ENCODE measurements at places on chromosomes 13 and 19. TPM values are rescaled to one million over a fixed set of nuclear protein-coding genes. Genes with fewer than 3 reads are reported as not detected.

DNA sequence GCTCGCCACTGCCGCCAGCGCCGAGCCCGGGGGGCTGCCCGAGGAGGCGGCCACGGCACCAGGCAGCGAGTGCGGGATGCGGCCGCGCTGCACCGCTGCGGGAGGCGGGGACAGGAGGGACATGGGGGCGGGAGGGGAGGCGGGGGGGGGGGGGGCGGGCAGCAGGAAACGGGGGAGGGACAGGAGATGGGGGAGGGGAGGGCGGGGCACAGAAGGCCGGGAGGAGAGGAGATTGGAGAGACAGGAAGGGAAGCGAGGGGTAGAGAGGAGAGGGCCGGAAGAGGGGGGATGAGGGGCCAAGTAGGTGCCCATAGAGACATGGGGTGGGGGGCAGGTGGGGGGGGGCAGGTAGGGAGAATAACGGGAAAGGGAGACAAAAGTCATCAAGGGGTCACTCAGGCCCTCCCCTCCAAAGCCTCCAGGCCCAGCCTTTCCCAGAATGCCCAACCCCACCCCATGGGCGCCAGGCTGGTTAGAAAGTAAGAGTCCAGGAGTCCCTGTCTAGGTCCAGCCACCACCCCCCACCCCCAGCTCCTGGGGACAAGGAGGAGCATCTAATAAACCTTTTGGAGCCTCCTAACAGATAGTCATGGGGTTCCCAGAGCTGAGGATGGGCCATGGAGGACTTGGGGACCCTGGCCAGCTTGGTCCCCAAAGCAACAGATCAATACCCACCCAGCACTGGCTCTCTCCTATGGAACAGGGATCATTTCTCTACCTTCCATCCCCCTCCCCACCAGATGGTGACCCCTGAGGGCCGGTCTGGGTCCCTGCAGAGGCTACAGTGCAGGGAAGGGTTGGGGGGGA lies 9.5 kb downstream of the NR2F6 start:
- DNase-seq = no peak

DNA sequence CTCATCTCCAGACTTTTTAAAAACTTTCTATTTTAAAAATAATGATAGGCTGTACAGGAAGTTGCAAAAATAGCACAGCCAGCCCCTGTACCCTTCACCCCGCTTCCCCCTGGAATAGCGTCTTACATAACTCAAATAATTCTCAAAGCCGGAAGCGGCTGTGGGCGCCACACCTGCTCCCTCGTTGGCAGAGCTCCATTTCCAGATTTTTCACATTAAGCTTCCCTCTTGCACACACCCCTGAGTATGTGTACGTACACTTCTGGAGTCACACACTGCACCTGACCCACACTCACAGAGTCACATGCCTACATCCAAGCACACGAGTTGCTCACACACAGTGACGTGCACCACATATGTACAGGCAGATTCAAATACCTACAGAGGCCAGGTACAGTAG lies 24.9 kb upstream of the DPP9 start:
- no peak for DNase-seq

- no peak for DNase-seq
Measured at GRCh38 chr13:71869274-71869673, 2.3 kb upstream of the DACH1 start.

GRCh38 chr13:55483626-55484158 lies 1657.0 kb upstream of the PRR20A start:
- no peak for DNase-seq

DNA sequence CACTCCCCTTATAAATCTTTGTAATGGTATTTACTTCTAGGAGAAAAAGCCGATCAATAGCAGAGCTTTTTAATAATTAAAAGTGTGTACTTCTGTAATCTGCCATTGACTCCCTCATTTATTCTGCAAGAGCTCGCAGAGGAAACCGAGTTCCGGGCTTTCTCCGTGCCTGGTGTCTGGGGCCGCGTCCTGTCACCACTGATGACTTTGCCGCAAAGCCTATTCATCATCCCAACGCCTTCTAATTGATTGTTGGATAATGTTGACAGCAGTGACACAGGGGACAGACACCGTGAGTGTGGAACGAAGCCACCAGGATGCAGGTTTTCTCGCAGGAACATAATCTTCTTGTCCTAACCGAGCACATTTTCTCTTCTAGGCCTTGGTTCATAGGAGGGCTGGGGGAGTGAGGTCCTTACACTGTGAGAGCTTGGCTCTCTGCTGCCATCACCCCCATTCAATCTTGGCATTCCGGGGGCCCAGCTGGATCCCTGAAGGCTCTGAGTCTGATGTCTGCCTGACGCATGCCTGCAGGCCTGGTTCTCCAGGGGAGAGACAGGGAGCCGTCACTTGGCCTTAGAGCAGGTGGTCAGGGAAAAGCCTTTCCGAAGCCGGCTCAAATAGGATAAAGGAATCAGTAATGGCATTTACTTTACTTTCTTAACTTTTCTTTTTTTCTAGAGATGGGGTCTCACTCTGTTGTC lies 110.3 kb downstream of the KDM4B start:
- no peak for DNase-seq

GRCh38 chr19:56088497-56089215 lies 32.4 kb downstream of the ZNF787 start:
- DNase-seq = no peak

- no peak for DNase-seq
Measured at GRCh38 chr13:64158908-64159307, 2743.3 kb upstream of the PCDH20 start.

DNA sequence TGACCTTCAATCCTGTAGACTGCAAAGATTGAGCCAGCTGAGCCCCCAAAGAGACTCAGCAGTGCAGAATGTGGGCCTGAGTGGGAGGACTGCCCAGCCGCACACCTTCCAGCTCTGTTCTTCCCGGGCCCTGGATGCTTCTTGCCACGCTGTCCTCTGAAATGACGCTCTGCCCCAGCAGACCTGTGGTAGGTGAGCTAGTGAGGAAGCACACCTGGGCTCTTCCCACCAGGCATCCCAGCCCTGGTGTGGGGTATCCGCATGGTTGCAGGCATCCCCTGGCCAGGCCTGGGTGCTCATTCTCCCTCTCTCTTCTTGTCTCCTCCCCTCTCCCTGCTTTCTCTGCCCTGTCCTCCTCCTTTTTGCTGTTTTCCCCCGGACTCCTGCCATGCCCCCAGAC lies 9.8 kb upstream of the MZF1 start:
- no peak for DNase-seq

- no peak for DNase-seq
Measured at GRCh38 chr19:50205681-50206138, 2.3 kb downstream of the MYH14 start.

- no peak for DNase-seq
Measured at GRCh38 chr13:97474349-97474980, 40.5 kb downstream of the RAP2A start.

DNA sequence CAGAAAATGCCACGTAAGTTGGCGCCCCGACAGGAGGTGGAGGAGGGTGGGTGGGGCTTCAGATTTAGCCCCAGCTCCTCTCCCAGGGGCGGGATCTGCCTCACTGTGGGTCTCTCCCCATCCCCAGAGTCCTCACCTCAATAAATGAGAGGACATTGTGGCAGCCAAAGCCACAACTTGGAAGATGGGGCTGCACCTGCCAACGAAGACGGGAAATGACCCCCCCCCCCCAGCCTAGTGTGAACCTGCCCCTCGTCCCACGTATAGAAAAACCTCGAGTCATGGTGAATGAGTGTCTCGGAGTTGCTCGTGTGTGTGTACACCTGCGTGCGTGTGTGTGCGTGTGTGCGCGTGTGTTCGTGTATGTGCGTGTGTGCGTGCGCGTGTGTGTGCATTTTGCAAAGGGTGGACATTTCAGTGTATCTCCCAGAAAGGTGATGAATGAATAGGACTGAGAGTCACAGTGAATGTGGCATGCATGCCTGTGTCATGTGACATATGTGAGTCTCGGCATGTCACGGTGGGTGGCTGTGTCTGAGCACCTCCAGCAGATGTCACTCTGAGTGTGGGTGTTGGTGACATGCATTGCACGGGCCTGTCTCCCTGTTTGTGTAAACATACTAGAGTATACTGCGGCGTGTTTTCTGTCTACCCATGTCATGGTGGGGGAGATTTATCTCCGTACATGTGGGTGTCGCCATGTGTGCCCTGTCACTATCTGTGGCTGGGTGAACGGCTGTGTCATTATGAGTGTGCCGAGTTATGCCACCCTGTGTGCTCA lies 1.5 kb upstream of the TRAPPC5 start:
- peak; percentile 53 for DNase-seq

- DNase-seq = no peak
Measured at GRCh38 chr13:96252903-96253302, 163.0 kb downstream of the HS6ST3 start.

DNA sequence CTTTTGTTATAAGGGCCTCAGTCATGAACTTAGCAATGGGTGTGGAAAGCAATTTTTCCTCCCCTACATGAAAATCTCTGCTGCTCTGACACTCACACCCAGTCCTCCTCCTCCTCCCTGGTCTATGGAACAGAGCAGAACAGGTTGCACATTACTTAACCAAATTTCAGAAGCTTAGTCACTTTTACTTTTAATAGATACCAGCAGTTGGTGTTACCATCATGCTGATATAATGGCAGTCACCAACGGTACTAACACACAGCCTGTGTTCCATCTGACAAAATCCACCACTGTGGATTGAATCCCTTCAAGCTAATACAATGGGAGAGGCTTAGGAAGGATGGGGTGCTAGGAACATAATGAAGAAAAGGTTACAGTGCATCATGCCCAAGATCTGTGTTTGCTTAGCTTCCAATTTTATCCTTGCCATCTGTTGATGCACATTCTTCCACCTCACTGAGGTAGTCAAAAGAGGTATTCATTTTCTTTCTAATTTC lies 9.8 kb downstream of the TPT1 start:
- DNase-seq = no peak

GRCh38 chr19:4052993-4053422 lies 13.7 kb downstream of the ZBTB7A start:
- DNase-seq = no peak

GRCh38 chr19:1907563-1908363 lies 2.6 kb downstream of the ADAT3 start:
- DNase-seq = no peak

- no peak for DNase-seq
Measured at GRCh38 chr19:14434543-14435319, 1.6 kb downstream of the PKN1 start.

DNA sequence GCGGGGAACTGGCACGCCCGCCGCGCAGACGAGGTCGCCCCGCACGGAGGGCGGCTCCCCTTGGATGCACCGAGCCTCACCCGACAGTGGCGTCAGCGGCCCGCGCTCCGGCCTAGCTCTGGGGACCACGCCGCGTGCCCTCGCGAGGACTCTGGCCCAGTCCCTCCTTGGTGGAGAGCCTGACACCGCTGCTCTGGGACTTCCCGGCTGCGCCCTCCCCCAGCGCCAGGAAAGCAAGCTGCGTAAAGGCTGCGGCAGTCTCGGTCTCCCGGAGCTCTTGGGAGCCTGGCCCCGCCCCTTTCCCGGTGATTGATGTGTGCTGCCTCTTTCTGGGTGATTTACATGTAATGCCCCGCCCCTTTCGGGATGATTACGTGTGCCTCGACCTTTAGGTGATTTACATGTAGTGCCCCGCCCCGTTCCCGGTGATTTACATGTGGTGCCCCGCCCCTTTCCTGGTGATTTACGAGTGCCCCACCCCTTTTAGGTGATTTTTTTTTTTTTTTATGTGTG lies at the start of gene LENG9:
TSS of gene LENG9 (minus strand) at position 248 of the 513 bp plus-strand sequence. CDS start 252 bp downstream, outside the sequence.
- DNase-seq = peak; percentile 95

- no peak for DNase-seq
Measured at GRCh38 chr13:21079761-21080592, 18.6 kb upstream of the LATS2 start.

DNA sequence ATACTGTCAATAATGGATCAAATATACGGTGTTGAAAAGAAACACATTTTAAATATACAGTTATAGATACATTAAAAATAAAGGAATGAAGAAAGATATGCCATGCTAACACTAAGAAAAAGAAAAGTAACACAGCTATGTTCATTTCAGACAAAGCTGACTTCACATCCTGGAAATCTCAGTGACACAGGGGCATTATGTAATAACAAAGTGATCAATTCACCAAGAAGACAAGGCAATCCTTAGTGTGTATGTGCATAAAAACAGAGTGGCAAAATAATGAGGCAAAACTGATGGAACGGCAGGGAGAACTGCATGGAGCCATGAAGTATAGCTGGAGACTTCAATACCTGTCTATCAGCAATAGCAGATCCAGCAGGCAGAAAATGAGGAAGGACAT lies 13.1 kb downstream of the ZNF14 start:
- DNase-seq = no peak

GRCh38 chr19:19445911-19446361 lies 40.5 kb downstream of the GATAD2A start:
- no peak for DNase-seq

GRCh38 chr13:71217827-71218226 lies 649.2 kb downstream of the DACH1 start:
- no peak for DNase-seq

DNA sequence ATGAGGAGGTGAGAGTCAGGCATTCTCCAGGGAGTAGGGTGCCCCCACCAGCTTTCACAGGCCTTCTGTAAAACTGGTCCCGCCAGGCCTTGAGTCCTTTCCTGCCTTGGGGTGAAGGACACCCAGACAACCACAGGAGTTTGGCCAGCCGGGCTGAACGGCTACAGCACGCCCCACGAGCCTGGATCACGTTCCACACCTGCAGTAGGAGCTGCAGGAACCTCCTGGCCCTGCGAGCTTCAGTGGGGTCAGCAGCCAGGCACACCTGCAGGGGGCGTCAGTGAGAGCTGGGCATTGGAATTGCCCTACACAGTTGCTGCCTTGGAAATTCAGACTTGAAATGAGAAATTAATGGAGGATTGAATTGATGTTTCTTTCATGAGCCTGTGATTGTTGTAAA lies 45.7 kb downstream of the COL4A2 start:
- DNase-seq = no peak

- no peak for DNase-seq
Measured at GRCh38 chr19:50359328-50359818, 6.1 kb downstream of the NAPSA start.

TDRD3 gene
- 19.0 TPM for total RNA-seq

CYP4F3 gene
- total RNA-seq = 0.14 TPM

ERVV-1 gene
- total RNA-seq = not detected

SOX1 gene
- not detected for total RNA-seq

SBSN gene
- total RNA-seq = not detected

CGB5 gene
- total RNA-seq = not detected

KRTDAP gene
- total RNA-seq = not detected

SUPT5H gene
- 163 TPM for total RNA-seq

LYPD5 gene
- total RNA-seq = 0.14 TPM

NANOS3 gene
- total RNA-seq = 1.8 TPM

BCAM gene
- total RNA-seq = not detected

DCT gene
- total RNA-seq = not detected

FSTL3 gene
- total RNA-seq = 6.9 TPM

ZNF221 gene
- 0.92 TPM for total RNA-seq

F2RL3 gene
- total RNA-seq = not detected
